A673 (cell line): ENCODE measurements at places on chromosomes 3 and 15.

DNA sequence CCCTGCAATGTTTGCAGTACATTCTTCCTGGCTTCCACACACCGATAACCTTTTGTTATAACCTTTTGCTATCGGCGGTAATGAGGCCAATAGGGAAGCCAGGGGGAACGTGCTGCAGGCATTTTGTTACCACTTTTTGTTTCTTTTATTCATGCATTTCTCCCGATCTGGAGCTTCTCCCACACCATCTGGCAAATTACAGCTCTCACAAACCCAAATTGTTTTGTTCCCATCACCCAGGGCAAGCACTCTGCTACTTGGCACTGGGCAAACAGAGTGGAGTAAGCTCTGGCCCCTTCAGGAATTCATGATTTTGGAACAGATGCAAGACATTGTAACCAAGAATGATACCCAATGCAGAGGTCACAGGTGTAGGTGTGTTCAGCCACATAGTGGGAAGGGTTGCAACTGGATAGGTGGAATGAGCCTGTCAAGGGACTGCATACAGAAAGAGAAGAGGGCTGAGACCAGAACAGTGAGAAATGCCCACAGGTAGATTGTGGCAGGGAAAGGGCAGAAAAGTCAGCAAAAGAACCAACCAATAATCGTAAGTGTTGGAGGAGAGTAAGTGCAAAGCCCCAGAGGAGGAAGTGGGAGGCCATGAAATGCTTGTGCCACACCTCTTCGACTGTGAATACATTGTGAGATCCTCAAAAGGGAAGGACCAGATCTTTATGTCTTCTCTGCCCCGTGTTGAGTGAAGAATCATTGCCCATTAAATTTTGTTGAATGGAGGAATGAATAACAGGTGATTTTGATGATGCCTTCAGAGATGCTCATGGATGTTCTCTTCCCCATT is 45.8 kb downstream of the PARP15 start:
- no peak for DNase-seq

GRCh38 chr3:2940062-2940461 is 170.1 kb downstream of the IL5RA start:
- no peak for DNase-seq

DNA sequence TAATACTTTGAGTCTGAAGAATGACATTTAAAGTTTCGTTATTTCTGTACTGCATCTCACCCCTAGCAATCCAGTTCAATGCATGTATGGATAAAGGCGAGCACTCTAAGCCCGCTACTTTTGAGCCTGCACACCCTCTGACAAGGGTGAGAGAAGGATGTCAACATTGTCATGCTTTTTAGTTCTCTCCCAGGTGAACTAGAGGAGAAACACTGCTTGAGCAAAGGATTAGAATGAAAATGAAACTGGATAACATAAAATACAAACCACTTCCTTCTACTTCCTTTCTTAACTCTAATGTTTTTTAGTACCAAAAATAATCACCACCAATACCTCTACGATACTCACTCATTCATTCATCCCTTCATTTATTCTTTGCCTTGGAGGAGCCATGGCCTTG is 588.7 kb upstream of the NR2F2 start:
- DNase-seq, result no peak

GRCh38 chr3:107861422-107861821 is 229.4 kb downstream of the CD47 start:
- no peak for DNase-seq

DNA sequence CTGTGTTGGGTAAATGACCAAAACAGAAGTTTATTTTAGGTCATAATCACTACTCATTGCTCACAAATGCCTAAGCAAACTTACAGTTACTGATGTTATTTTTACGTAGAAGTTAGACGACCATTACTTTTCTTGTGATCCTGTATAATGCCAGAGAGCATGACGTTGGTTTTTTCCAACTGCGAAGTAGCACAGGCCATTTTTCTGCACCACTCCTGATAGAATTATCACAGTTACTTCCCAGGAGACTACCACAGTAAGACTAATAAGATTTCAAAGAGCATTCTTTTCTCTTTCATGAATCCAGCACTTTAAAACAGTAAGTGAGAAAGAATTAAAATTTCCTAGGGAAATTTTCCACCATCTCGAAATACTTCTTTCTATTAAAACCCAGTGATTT is 19.8 kb downstream of the CD200 start:
- DNase-seq, result no peak

- no peak for DNase-seq
Measured at GRCh38 chr15:100723315-100723801, 121.0 kb downstream of the ASB7 start.

DNA sequence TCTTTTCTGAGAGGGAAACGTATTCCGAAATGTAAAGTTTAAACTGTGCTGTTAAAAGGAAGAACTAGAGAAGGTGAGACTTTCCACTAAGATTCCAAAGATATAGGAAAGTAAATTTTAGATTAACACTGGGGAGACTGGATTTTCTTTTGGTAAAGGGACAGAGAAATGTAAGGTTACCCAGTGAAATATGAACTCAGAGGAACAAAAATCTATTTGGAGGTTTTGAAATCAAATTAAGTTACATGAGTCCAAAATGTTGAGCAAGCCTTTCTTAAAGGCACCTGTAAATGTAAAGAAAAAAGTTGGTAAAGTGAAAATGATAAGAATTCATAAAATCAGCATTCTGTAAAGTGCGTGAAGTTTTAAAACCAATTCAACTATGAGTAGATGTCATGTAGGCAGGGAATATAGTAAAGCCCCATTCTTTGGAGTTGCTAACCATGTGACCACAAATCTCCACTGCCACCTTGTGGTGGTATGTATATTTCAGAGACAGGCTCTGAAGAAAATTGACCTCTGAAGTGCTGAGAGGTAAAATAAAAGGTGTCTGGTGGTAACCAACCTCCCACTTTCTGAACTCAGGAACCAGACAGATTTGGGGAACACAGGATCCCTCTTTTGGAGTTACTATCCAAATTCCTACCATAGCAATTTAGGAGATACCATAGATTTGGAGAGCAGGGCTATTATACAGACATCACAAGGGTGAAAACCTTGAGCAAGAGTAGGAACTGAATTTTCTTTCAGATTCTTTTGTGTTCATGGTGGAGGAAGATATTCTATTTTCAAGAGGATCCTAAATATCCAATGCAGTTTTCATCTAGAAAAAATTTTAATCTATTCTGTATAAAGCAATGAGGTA is 215.3 kb downstream of the ROBO2 start:
- DNase-seq, result peak; percentile 68

GRCh38 chr3:53974324-53974723 is 82.7 kb upstream of the SELENOK start:
- no peak for DNase-seq

DNA sequence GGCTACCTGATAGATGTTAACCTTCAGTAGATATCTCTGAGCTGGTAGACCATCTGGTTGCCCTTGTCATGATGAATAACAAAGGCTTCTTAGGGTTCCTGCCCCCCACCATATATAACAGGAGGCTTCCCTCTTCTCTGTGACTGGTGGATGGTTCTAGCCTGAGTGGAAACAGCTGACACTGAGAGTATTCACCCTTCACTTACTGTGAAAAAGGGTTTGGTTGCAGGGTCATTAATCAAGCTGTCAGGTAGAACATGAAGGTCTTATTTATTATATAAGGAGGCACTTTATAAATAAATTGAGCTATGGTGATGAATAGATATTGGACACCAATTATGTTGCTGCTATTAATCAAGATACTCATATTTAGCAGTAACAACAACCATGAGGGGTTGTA is 58.6 kb downstream of the CACNA2D3 start:
- DNase-seq, result no peak

DNA sequence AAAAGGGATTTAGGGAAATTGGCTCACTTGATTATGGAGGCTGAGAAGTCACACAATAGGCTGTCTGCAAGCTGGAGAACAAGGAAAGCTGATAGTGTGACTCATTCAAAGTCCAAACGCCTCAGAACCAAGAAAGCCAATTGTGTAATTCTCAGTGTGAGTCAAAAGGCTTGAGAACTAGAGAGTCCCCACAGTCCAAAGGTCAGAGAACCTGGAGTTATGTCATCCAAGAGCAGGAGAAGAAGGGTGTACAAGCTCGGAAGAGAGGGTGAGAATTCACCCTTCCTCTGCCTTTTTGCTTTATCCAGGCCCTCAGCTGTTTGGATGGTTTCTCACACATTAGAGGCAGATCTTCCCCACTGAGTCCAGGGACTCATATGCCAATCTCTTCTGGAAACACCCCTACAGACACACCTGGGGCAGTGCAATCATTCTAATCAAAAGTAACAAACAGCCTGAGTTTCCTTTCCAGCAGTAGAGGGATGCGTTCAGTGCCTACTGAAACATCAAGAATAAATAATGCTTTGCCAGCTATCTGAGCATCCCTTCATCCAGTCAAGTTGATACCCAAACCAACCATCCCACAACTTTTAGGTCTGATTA is 271.5 kb downstream of the SATB1 start:
- DNase-seq, result no peak

DNA sequence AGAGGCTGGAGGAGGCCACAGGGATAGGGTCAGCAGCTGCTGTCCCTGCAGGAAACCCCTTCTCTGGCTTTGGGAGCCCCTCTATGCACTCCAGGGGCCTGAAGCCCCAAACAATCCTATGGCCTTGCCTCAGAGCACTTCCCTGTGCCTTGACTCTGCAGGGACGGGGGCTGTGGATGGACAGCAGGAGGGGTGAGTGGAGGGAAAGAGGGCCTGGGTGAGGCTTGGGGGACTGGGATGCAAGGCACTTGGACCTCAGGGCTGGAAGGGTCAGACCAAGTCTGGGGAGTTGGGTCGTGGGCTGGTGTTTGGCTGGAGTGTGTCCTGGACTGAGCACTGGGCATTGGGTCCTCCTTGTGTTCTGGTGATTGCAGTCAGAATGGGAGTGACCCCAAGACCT is 769.8 kb downstream of the EPHA3 start:
- no peak for DNase-seq

GRCh38 chr15:71800835-71801745 is 9.3 kb upstream of the NR2E3 start:
- peak; percentile 75 for DNase-seq

DNA sequence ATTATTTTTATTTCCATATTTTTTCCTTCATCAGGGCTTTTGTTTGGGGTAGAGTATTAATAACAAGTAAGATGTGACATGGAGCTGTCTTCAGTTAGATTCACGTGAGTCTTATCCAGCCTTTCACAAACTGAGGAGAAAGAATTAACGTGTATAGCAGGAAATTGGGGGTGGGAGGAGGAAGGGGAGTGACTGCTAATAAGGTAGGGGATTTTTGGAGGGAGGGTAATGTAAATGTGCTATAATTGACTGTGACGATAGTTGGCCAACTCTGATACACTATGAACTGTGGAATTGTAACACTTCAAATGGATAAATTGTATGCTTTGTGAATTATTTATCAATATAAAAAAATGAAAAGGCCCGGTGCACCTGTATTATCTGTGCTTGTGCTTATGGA is 8.9 kb downstream of the DUT start:
- DNase-seq, result peak; percentile 51

GRCh38 chr3:169171739-169172138 is 491.8 kb downstream of the MECOM start:
- DNase-seq, result no peak

GRCh38 chr3:122920986-122921385 is 106.6 kb downstream of the SEMA5B start:
- DNase-seq, result no peak
